Right forelimb (tissue), 1 donor: ENCODE measurements at places on chromosomes 12 and 14.
A peak's percentile ranks its signal among the peaks of the same experiment; 100 is the strongest.

DNA sequence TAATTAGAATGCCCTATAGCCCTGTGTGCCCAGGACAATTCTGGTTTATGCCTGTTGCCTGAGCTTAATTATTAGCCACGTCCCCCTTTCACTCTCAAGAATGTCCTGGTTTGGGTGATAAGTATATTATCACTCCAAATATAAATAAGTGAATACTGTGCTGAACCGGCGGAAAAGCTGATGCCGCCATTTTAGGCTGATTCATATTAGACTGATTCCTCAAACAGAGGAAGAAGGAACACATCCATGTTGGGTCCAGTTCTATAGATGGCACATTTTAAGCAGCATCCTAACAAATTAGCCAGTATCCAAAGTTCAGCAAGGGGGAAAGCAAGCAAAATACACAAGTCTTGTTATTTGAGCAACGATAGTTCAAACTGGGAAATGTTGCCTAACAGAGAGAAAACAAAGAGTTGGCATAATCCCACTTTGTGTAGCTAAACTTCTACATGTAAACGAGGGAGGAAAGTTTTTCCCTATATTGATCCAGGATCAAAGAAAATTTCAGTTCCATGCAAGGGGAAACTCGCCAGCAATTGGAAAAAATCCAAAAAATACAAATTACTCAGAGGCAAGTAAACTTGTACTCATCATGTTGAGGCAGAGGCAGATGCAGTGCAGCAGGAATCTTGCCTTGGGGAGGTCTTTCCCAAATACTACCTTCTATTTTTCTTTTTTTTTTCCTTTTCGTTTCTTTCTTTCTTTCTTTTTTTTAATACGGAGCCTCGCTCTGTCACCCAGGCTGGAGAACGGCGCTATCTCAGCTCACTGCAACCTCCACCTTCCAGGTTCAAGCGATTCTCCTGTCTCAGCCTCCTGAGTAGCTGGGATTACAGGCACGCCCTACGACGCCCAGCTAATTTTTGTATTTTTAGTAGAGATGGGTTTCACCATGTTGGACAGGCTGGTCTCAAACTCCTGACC lies 96.2 kb downstream of the ITPR2 start:
- no peak for DNase-seq

DNA sequence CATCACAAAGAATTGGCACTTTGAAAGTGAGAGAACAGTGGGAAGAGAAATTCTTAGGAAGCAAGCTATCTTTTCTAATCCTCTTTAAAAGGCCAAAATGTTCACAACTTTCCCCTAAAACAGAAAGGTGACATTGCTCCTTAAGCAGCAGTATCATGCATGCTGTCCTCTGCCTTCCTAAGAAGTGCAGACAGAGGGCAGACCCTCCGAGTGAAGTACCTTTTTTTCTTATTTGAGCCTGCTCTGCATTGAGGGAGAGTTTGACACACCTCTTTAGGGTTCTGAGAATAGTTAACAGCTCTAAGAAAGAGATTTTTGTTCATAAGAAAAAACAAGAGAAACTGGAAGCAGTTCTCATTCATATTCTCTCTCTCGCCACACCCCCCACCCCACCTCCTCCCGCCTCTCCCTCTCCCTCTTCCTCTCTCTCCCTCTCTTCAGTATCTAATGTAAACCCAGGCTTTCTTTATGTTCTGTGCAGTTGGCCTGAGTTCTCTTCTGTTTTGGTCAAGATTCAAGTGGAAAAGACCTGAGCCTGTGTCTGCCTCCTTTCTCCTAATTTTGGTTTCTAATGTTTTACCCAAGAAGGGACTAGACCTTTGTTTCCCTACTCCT lies 709.1 kb downstream of the DIO2 start:
- DNase-seq, result no peak

DNA sequence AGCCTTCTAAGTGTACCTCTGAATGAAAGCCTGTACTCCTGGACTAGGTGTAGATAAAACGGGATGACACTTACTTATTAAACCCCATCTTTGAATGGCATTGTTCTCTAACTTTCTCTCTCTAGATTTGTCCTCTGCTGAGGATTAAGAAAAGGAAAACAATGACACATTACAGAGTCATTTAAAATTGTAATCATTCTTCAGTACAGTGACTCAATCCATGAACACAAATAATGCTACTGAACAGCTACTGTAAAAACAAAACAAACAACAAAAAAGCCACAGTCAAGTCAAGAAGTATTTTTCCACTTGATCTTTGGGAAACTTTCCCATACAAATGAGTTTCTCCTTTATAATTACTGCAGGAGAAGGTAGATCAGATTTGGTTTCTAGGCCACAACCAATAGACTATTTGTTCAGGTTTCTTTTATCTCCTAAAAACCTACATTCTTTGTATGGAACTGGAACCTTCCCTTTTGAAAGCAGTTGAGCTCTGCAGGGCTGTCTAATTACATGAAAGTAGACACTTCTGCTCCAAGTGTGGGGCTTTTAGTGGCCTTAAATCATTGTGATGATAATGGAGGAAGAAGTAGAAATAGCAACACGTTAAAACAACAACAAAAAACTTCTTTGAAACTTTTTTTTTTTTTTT lies 219.1 kb downstream of the ESR2 start:
- no peak for DNase-seq

GRCh38 chr12:112149596-112149995 lies 24.2 kb downstream of the TRAFD1 start:
- no peak for DNase-seq

DNA sequence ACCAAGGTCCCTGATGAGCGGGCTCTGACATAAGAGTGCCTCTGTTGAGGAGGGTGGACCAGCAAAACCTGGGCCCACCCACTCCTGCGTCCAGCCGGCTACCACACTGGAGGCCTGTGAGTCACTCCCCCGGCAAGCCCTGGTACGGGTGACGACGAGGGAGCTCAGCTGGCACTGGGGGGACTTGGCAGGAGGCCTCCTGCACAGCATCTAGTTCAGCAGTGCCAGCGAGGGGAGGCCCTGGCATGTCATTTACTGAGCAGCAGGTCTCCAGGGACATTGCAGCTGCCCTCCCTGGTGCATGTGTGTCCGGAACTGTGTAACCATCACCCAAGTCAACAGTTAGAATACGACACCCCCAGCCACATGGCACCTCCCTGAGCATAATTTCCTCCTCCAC lies 24.4 kb downstream of the CD9 start:
- no peak for DNase-seq

DNA sequence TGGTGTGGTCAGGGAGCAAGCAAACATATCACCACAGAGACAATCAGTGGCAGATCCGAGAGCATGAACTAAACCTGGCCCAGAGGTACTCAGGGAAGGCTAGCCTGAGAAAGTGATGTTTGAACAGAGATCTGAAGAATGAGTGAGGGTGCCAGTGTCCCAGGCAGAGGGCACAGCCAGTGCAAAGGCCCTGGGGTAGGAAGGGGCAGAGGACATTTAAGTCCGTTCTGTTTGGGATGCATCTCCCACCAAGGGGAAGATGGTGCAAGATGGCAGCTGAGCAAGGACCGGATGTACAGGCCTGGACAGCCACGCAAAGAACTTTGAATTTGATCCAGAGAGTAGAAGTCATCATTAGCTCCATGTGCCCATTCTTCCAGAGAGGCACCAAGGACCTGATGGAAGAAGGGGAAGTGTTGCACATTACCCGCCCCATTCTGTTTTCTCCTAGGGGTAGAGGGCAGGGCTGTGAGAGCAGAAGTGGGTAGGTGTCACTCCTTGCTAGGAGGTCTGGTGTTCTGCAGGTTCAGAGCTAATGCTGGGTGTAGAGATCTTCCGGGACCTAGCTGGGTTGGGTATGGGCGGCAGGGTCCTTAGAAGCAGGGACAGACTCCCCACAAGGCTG lies 3.9 kb downstream of the DTX1 start:
- DNase-seq, result no peak

- no peak for DNase-seq
These were observed 50.8 kb downstream of the PPP2R5E start for GRCh38 chr14:63492391-63492790.

GRCh38 chr12:1705774-1706631 lies 15.1 kb downstream of the ADIPOR2 start:
- DNase-seq, result no peak

- DNase-seq, result no peak
These were observed 83.9 kb downstream of the BMP4 start for GRCh38 chr14:53872681-53873089.

- DNase-seq, result no peak
These were observed 217.4 kb upstream of the PDE3A start for GRCh38 chr12:20150835-20151422.

DNA sequence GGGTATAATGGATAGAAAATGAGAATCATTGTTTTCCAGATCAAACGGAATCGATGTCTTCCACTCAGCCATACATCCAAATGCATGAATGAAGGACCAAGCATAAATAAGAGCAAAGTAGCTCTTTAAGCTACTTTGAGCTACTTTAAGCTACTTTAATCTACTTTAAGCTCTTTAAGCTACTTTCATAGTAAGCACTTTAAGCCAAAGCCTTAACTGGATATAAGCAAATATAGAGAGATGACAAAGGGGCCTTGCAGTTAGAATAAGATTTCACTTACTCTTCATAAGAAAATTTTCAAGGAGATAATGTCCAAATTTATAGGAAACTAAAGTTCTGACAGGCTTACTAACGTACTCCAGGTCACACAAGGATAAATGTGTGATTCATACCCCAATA lies 355.6 kb upstream of the KITLG start:
- no peak for DNase-seq

DNA sequence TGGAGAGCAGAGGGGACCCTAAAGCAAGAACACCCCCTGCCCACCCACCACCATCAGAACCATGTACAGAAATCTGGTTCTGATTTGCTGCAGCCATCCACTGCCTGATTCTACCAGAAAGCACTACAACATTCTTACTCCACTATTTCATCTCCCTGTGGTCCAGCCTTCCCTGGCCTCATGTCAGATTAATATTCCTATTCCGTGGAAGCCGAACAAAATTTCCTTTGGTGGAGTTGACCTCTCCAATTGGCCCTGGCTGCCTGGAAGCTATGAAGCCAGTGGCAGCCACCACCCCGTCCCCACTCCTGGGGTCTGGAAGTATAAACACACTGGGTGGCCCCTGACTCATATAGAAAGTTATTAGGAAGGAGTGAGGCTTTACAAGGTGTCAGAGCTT lies 60.2 kb downstream of the ANO2 start:
- DNase-seq, result no peak

DNA sequence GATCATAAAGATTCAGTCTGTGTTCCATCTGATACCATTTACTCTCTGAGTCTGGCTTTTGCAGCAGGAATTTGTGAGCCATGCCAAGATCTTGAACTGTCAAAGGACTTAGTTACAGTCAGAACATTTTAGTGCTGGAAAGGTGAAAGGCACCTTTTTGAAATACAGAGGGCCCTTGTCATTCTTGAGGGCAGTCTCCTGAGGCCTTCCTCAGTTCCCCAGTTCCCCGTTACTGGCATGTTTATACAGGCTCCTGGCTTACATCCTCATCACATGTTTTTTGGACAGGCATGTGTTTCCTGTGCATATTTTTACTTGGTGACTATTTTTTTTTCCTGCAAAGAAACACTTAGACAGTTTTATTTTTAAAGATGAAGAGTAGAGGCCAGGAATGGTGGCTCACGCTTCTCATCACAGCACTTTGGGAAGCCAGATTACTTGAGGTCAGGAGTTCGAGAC lies 21.0 kb downstream of the CFAP54 start:
- DNase-seq, result no peak

GRCh38 chr14:71749613-71750238 lies 182.5 kb upstream of the RGS6 start:
- no peak for DNase-seq

GRCh38 chr14:60506462-60506984 lies 2.4 kb upstream of the SIX6 start:
- DNase-seq, result no peak

DNA sequence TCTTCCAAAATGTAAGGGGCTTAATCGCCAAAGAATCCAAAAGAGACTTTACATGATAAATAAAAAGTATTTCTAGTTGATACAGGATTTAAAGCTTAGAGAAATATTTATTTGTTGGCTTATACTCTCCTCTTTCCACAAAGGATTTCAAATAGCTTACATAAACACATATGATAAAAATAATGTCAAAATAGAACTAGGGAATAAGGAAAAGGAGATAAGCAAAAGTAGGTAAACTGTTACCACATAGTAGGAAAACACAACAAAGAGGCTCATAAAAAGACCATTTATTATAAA lies 387.0 kb downstream of the EGLN3 start:
- DNase-seq, result no peak

DNA sequence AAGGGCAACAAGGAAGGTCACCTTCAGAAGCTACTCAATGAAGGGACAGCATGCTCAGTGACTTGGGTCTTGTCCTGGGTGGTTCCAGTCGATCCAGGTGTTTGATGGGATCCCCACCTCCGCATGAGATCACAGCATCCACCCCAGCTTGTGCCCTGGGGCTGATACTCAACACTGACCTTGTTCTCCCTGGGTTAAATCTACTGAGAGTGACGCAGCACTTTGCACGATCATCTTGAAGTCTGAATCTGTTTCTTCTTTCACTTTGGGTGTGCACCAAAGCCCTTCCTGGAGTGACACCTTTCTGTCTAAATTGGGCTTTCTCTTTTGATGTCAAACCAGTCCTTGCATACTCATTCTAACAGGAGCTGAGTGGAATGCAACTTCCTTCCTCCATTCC lies 13.8 kb downstream of the NOS1 start:
- no peak for DNase-seq

DNA sequence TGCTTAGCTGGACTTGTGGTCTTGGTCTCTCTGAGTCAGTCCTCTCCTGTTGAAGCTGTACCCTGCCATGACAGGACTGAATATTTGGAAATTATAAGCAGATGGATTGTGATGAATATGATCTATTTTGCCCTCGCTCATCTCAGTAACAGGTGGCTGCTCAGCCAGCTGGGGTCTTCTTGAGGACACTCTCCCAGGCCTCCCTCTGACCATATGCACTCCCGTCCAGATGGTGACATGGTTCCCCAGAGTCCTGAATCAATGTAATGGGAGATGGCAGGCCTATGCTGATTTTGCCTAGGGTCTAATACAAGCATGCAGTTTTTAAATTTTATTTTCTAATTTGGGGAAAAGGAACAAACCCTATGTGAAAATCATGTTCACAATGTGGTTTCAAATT lies 63.1 kb upstream of the TRHDE start:
- DNase-seq, result no peak

DNA sequence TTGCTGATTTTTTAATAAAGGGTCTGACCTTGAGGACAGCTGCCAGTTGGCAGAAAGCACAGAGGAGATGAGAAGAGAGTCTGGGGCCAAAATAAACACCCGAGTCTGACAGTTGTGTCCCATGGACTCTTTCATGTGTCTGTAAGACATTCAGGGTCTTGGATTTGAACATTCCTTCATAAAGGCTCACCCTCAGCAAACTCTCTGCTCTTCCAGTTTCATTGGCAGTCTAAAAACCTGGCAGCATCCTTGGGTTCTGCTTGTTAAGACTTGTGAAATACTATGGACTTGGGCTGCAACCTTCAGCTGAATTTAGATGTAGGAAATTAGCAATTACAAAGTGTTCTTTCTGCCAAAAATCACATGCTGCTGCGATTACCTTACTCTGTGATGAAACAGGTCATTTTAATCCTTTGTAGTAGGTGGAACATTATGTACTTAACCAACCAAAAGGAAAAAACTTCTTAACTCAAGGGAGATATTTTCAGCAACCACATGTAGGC lies 32.0 kb upstream of the LMNTD1 start:
- peak; percentile 76 for DNase-seq
